Hindlimb muscle (tissue), 1 donor: ENCODE measurements at places on chromosomes 16 and 17.

- no peak for DNase-seq
These were observed 67.5 kb downstream of the XYLT1 start for GRCh38 chr16:17403156-17403809.

- DNase-seq: no peak
These were observed 1.0 kb downstream of the IL27 start for GRCh38 chr16:28505489-28506137.

DNA sequence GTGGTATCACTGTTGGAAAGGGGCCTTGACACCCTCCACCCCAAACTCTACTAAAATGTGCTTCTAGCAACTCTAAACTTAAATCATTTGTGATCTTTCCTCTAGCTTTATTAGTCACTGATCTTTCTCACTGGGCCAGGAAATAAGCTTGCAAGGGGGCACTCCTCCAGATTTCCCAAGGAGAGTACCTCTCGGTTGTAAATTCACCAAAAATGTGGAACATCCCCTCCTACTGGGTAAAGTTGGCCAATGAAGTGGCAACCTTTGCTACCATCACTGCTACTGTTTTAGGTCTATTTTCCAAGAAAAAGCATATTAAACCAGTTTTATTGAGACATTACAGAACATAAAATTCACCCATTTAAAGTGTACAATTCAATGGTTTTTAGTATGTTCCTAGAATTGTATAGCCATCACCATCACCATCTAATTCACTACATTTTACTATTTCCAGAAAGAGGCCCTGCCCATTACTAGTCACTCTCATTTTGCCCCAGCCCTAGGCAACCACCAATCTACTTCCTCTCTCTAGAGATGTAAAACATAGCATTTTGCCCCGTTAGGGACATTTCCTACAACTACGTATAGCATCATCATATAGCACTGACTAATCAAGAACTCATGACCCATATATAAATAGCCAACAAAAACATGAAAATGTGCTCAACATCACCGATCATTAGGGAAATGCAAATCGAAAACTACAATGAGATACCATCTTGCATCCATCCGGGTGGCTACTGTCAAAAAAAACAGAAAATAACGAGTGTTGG lies 44.6 kb upstream of the ADCY9 start:
- DNase-seq: no peak

GRCh38 chr16:69859105-69859989 lies 91.8 kb upstream of the CLEC18A start:
- no peak for DNase-seq

DNA sequence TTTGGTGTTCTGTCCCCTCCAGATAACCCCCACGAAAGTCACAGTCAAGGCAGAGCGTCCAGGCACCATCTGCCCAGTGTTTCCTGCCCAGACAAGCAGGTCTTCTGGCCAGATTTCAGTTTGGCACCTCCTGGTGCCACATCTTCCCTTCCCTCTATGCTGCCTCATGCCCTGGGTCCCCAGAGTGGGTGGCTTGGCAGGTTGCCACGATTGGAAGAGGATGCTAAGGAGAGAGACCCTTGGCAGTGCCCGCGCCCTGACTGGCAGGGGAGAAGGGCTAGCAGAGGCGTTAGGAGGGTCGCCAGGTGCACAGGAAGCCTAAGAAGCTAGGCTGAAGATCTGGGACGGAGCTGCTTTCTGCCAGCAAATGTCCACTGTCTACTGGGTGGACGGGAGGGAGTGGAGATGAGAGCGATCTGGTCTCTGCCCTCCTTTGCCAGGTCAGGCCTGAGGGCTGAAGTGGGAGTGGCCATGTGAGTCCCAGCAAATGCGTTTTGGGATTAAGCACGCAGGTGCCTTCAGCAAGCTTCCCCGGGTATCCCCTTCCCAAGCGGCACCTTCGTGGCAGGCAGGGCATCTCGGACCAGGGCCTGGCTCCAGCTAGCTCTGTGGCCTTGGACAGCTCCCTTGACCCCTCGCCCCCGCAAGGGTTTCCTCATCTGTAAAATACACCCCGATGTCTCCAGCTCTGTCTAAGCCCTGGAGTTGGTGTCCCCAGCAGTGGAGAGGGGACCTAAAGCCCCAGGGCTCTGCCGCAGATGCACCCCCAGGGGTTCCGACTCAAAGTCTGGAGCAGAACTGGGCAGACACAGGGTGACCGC lies 13.4 kb upstream of the CD300A start:
- DNase-seq: no peak

DNA sequence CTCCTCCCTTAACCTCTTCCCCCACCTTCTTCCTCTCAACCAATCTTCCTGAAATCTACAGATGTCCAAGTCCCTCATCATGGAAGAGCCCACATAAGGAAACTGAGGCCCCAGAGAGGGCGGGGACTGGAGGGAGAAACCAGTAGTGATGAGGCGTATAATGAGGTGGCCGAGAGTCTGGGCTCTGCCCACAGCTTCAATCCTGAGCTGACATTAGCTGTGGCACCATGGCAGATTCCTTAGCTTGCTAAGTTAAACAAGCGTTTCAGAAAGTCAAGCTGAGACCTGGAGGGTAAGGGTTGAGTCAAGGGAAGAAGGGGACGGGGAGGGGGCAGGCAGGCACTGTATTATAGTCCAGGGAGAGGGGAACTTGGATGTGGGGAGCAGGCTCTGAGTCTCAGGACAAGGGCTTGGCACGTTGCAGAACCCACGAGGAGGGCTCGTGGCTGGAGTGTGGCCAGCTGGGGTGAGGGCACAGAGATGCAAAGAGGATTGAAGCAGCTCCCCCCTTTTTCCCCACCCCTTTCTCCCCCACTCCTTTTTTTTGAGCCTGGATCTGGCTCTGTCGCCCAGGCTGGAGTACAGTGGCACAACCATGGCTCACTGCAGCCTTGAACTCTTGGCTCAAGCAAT lies 13.3 kb downstream of the ARHGAP23 start:
- DNase-seq: no peak

DNA sequence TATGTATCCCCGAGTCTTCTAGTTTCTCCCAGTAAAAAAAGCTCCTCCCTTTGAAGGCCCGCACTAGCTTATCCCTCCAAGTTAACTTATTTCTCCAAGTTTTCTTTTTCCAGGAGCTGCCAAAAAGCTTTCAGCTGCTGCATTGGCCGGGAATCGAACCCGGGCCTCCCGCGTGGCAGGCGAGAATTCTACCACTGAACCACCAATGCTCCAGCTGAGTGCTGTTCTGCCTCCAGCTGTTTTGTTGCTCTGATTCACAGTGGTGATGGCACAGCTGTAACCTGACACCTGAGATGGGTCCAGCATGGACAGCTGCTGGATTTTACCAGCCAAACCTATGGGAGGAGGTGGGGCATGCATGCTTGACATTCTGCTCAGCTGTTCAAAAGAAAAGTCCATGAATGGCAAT lies 22.1 kb downstream of the VAC14 start:
- peak; percentile 90 for DNase-seq

DNA sequence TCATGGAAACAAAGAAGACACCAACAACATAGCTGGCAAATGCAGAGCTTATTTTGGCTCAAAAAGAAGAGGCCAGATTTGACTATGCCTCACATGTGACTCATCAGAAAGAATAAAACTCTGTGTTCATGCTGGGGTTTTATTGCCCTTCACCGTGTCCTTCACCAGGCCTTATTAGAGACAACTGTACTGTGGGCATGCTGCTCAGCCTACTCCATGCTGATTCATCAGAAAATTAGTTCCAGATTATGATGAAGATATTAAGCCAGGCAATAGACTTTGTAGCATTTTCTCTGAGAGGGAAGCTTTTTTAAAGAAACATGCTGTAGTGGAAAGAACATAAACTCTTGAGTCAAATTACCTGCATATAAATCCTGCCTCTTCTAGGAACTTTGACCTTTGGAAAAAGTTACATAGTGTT lies 89.8 kb downstream of the CYB561 start:
- DNase-seq: peak; percentile 21

DNA sequence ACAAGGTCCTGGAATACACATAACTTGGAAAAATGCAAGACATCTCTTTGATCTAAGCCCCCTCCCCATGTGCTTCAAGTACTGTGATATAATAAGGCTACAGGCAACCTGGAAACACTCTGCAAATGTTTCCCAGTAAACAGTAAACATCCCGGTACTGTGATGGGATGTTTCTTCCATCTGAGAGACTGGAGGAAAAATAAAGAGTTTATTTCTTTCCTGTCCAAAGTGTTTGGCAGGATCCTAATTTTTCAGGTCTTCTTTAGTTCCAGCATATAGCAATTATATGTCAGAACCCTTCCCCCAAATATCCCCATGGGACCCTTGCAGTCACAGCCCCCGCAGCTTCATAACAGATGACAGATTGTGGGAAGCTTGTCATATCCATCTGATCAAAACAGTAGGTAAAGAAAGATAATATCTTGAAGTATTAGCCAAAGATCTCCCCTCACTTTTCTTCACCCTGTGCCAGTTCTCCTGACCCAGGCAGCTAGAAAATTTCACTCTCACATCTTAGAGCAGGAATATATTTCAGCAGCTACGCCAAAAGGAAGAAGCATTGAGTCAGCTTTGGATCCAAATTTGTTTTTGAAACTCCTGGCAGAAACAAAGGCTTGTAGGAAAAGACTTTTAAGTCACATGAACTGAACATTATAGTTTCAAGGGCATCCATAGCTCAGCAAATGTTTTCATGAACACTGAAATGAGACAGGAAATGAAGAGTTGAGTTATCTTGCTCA lies 141.3 kb downstream of the HS3ST3A1 start:
- DNase-seq: peak; percentile 45

DNA sequence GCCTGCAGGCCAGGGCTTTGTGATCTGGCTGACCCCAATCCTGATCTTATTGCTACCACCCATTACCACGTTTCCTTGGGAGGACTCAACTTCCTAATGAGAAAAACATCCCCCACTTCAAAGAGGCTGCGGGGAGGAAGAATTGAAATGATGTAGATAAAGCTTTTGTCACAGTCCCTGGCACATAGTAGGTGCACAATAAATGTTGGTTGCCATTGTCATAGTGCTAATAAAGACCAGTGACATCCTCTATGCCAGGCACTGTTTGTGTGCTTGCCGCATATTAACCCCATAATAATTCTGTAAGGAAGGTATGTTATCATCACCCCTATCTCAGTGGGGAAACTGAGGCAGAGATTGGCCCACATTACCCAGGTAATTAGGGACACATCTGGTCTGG lies 22.4 kb downstream of the WNT3 start:
- DNase-seq: no peak

DNA sequence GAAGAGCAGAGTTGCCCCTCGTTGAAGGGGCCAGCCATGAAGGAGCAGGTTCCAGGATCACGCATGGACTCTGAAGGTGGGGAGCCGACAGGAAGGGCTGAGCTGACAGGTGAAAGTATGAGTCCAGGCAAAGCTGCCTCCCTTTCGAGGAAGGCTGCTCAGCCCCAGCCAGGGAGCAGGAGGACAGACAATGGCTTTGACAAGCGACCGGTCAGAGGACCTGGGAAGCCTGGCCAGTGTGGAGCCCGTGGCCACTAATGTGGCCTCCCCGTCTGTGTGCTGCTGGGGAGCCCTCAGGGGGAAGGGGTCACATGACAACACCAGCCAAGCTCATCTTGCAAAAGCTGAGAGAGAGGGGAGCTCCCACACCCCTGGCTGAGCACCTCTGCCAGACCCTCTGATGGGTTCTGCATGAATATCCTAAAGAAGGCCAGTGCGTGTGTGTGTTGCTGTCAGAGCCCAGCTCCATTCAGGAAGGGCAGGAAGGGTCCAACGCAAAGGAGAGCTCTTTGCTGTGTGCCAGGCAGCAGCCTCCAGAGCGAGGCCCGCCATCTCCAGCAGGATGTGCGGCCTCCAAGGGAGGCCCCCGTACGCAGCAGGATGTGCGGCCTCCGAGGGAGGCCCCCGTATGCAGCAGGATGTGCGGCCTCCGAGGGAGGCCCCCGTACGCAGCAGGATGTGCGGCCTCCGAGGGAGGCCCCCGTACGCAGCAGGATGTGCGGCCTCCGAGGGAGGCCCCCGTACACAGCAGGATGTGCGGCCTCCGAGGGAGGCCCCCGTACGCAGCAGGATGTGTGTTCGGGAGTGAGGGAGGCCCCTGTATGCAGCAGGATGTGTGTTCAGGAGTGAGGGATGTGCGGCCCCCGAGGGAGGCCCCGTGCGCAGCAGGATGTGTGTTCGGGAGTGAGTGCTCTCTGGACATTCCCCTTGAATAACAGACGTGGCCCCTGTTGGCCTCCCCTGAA lies 102.1 kb upstream of the CHMP6 start:
- DNase-seq: no peak

DNA sequence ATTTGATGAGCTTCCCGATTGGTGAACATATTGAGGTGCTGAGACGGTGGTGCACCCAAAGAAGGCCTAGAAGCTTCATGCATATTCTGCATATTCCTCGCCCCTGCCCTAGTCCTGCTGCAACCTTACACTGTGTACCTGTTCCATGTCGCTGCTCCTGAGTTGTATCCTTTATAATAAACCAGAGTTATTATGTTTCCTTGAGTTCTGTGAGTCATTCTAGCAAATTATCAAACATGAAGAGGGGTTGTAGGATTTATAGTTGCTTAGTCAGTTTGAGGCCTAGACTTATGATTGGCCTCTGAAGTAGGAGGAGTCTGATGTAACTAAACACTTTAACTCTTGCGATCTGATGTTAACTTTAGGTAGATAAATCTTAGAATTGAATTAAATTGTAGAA lies 436.8 kb downstream of the CA10 start:
- DNase-seq: no peak

GRCh38 chr17:37608351-37609169 lies 658 bp downstream of the SYNRG start:
- DNase-seq: peak; percentile 61

GRCh38 chr17:50288306-50288705 lies 14.0 kb downstream of the TMEM92 start:
- DNase-seq: no peak

DNA sequence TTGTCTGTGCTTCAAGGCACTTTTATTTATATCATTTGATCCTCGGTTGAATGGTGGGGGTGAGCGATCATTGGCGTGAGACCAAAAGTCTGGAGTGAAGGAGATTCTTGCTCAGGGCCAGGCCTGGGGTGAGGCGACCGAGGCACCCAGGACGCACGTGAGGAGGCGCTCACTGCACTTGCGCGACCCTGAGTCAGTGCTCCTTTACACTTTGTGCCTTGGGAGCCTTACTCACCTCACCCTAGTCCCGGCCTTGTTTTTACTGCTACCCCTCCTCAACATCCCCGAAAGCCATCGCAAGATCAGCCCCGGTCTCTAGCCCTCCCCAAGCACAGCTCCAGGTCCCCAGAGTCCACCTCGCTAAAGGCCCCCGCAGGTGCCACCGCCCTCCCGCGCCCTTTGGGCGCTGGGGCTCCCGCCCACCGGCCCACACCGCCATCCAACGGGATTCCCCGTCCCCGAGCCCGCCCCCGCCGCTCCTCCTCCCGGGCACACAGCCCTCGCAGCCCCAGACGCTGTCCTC lies 496 bp downstream of the EZH1 start:
- DNase-seq: no peak

DNA sequence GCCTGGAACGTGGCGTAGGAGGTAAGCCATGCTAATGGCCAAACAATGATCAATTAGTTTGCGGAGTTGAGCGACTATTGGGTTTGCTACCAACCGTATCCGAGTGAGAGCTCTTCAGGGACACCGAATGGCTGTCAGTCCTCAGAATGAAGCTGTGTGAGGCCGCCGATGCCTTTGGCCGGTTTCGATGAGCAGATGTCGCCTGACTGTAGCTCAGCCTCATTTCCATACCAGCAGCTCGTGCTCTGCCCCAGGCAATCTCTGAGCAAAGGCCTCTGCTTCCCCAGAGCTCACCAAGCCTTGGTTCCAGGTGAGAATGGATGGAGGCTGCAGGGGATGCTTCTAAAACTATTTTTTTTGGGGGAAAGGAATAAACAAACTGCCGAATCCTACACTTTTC lies 111.7 kb upstream of the HS3ST4 start:
- DNase-seq: no peak
